ENCODE measurements at places on chromosomes 16 and 17.

DNA sequence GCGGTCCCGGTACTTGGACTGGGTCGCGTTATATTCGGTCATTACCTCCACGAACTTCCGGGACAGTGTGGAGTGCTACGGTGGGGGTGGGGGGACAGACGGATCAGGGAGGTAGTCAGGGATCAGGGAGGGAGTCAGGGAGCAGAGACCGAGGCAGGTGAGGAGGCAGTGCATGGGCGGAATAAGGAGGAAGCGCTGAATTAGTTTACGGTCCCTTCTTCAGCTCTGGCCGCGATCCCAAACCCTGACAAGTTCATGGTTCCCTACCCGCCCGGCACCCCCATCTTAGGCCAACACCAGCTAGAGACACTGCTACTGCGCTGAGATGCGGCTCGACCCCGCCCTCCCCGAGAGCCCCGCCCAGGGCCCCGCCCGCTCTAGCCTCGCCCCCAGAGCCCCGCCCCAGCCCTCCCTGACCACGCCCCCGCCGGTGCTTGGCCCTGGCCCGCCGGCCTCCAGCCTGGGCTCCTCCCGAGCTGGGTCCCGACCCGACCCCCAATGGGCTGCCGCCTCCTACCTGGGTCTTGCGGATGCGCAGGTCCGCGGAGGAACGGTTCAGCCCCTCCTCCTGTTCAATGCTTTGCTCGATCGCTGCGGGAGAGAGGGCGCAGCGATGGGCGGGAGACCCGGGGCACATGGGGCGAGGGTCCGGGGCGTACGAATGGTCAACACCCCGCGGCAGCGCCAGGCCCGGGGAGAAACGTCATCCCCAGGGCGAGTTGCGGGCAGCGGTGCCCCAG lies 12.1 kb downstream of the HSD3B7 start:
- DNase-seq = peak; percentile 64

DNA sequence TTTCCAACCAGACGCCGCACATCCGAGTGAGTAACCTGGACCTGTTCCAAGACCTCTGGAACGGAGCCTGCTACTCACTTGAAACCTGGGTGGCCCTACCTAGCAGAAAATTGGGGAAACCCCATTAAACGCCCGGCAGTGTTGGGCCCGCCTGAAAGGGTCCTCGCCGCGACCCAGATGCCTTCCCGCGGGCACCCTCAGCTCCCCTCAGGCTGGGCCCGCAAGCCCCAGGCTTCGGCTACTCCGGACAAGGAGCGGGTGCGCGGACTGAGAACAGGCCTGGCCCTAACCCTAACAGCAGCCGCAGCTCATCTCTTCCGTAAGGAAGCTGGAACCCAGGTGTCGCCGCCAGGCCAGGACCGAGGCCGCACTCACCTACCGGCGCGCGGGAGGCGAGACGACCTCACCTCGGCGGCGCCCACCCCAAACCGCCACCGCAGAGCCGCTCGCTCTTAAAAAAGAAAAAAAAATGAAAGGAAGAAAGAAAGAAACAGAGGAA lies 344 bp downstream of the PSME3IP1 start:
- DNase-seq = peak; percentile 74

- DNase-seq = peak; percentile 91
These were observed 5.5 kb downstream of the GAS2L2 start for GRCh38 chr17:35747540-35748017.

GRCh38 chr17:74268558-74268957 lies 5.5 kb upstream of the DNAI2 start:
- no peak for DNase-seq

Measured in eye (tissue), 1 donor.